NCI-H226 (cell line): ENCODE measurements at places on chromosomes 6 and 20.

GRCh38 chr20:40008177-40008576, 680.9 kb downstream of the MAFB start:
- DNase-seq = no peak

DNA sequence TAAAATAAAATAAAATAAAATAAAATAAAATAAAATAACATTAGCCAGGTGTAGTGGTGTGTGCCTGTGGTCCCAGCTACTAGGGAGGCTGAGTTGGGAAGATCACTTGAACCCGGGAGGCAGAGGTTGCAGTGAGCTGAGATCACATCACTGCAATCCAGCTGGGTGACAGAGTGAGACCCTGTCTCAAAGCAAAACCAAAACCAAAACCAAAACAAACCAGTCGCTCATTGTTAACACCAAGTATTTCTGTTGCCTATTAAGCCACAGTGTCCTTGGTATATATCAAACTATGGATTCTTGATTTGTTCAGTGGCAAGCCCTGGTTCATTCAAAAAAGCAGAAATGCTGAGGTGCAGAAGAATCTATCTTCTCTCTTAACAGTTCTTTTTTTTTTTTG, 65.7 kb downstream of the PYGB start:
- DNase-seq = no peak

GRCh38 chr6:154500769-154501577, 9.5 kb downstream of the CNKSR3 start:
- DNase-seq = no peak

- no peak for DNase-seq
These were observed 660.4 kb upstream of the SLC35B3 start for GRCh38 chr6:9095729-9096128.

DNA sequence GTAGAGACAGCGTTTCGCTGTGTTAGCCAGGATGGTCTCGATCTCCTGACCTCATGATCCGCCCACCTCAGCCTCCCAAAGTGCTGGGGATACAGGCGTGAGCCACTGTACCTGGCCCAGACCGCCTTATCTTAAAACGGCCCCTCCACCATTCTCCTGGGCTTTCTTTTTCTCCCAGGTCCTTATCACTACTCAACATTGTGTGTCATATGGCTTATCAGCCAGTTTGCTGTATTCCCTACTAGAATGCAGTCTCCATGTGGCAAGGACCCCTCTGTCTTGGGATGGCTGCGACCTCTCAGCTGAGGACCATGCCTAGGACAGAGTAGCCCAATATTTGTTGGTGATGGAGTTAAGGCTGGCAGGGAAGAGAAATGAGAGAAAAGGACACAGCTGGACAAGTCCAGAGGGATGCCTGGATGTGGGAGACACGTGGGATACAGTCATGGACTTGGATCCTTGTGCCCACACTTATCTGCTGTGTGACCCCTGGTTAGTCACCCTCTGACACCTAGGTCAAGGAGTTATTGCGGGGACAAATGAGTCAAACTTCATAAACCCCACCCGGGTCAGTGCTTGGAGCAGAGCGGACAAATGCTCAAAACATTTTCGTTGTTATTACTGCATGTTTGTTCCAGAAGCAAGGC, 24.0 kb downstream of the ADA start:
- no peak for DNase-seq
